ENCODE measurements at places on chromosomes 3 and 15. TPM values are rescaled to one million over a fixed set of nuclear protein-coding genes. Genes with fewer than 3 reads are reported as not detected.

DNA sequence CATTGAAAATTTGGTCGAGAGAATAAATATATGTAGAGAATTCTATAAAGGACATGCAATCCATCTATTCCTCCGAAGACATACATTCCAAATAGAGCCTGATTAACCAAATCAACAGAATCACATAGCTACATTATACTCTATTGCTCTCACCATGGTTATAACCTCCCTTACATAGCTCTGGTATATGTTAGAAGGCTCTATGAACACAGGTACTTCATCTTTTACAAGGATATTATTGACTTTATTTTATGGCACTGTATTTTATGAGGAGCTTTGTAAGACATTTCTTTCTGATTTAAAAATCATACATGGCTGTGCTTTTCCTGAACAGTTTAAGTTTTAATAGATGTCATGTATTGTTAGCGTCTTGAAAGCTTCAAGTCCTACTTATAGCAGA lies 4.8 kb downstream of the IGSF10 start:
- no peak for DNase-seq

- DNase-seq = no peak
Observed at GRCh38 chr3:54906763-54907162, 21.1 kb downstream of the LRTM1 start.

GRCh38 chr3:120102674-120103073 lies 8.4 kb upstream of the GSK3B start:
- no peak for DNase-seq

DNA sequence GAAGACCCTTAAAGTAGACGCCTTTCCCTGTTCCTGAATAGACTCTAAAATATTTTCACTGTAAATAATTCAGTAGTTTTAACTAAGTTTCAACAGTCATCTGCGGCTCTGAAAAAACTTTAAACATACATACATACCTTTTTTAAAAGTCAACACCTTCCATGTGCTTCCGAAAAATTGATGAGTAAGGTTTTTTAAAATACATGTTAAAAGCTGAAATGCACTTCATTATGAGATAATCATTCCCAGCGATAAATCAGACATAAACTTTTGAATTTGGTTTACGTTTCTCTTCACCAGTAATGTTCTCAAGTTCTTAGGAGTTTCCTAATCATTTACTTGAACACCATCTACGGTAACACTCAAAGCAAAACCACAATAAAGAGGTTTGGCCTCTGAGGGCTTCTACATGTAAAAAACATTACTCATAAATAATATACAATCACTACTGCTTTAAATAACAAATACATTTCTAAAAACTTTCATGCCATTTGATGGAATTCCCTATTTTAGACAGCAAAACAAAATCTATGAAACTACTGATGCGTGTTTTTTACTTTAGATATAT lies 403.5 kb downstream of the SHQ1 start:
- peak; percentile 74 for DNase-seq

DNA sequence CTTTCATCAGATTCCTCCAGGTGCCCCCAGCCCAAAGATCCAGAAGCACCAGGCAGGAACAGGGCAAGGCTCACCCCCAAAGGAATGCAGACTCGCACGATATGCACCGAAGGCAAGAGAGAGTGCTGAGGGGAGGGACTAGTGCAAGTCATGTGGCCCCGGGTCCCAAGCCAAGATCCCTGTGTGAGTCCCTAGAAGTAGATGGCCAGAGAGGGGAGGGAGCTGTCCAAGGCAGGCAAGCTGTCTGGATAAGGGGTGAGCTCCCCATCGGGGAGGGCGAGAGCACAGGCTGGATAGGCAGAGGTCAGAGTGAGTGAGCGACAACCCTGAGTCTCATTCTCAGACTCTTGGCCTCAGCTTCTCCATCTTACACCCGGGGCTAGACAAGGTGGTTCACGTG lies 171.5 kb upstream of the LINGO1 start:
- DNase-seq = no peak

DNA sequence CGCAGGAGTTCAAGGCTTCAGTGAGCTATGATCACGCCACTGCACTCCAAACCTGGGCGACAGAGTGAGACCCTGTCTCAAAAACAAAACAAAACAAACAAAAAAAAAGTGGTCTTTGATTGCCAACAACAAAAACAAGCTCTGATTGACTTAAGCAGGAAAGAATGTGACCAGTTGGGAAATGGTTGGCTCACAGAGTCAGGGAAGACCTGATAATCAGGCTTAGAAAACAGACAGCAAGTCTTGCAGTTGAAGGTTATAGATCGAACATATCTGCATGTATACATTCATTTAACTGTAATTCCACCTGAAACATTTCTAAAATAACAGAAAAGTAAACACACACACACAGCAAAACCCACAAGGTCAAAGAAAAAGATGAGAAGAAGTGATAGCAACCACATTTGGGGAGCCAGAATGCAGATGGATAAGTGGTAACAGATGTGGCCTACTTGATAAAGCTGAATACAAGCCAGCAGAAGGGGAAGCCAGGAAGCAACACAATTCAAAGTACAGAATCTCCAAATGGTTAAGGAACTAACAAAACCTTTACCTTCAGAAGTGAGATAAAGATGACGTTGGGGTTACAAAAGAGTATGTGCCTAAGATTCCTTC lies 699.9 kb upstream of the ZNF385D start:
- peak; percentile 7 for DNase-seq

GRCh38 chr3:101377796-101378195 lies 57.4 kb upstream of the IMPG2 start:
- peak; percentile 45 for DNase-seq

DNA sequence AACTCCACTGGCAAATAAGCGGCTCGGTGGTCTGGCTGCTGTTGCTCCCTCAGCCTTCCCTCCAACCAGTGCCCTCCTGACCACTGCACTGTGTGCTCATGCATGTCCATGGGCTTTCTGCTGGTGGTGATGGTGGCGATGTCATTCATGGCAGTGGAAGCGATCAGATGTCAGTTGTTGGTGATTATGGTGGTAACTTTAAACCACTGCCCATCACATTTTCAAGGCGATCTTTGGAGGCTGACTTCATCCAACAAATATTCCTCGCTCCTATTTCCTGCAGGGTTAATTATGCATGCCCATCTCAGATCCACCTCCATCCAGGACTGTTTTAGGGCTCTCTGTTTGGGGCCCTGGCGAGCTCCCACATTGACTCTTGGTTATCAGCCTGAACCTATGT lies 13.4 kb upstream of the HCN4 start:
- DNase-seq = no peak

- DNase-seq = no peak
Observed at GRCh38 chr15:60932051-60932915, 296.8 kb downstream of the RORA start.

- no peak for DNase-seq
Observed at GRCh38 chr15:25678500-25678855, 184.6 kb downstream of the ATP10A start.

GRCh38 chr3:178095522-178095921 lies 440.7 kb upstream of the KCNMB2 start:
- DNase-seq = no peak

DNA sequence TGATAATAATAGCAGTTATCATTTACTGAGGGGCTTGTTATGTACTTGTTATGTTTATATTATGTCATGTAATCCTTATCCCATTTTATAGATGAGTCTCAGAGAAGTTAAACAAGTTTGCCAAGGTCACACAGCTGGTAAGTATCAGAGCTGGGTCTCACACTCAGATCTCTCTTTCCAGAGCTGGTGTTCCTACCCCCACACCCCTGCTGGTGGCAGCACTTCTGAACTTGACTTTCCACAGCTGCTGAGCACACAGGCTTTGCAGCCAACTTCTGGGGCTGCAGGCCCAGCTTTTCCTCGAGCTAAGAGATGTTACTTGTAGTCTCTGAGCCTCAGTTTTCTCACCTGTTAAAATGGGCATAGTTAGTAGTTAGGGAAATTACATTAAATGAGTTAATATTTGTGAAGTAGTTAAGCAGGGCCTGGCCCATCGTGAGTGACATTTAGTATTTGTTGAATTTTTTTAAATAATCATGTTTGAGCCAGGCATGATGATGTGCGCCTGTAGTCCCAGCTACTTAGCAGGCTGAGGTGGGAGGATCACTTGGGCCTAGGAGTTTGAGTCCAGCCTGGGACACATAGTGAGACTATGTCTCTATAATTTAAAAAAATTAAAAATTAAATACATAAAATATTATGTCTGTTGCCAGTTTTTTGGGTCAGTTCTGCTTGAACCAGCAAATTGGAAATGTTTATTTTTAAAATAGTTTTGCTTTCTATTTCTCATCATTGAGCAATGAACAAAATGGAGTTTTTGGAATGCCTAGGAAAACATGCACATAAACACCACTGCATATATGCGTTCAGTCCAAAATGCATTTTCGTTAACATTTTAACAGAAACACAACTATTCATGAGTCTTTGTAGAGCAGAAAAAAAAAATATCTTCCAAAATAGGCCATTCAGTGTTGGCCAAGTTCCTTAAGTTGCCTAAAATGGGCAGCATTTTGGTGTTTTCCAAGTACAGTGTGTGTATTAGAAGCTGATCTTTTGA lies 87.3 kb downstream of the SMAD6 start:
- peak; percentile 92 for DNase-seq

DNA sequence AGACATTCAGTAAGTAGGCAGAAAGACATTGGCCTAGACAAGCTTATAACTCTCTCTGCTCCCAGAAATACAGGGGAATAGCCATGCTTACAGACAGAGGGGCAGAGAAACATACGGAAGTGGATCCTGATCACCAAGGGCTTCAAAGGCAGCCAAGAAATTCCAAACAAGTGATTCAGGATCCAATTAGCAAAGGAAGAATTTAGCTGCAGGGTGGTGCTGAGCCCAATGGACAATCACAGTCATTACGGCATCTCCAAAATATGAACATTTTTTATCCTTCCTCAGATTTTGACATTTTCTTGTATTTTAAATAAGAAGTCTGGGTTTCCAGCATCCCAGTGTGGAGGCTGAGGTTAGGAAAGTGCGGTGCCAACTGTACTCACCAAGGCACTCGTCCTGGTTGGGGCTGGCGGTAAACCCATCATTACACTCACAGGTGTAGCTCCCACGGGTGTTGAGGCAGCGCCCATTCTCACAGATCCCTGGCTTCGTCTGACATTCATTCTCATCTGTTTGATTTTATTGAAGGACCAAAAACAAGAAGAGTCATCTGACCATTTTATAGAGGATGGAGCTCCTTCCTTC lies 96.8 kb downstream of the DUT start:
- DNase-seq = no peak

- DNase-seq = no peak
Observed at GRCh38 chr15:63312286-63312685, 34.9 kb downstream of the APH1B start.

GRCh38 chr3:48042071-48042760 lies 26.0 kb upstream of the MAP4 start:
- DNase-seq = no peak

DNA sequence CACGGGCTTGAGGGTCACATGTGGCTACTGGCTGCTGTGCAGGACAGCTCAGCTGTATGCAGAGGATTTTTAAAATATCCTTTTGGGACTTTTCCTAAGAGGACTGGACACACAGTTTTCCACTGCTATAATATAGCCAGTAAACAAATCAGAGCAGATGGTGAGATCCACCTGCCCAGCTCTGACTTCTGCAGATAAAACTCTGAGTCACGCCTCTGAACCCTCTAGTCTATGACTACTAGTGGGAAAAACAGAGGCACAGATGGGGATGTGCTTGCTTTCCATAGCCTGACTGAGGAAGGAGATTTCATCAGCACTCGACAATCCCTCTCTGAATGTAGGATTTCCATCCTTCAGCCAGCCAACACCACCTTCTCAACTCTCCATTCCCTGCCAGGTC lies 45.1 kb downstream of the COLQ start:
- peak; percentile 16 for DNase-seq

GRCh38 chr15:55637086-55637485 lies 48.9 kb upstream of the PYGO1 start:
- DNase-seq = no peak

DNA sequence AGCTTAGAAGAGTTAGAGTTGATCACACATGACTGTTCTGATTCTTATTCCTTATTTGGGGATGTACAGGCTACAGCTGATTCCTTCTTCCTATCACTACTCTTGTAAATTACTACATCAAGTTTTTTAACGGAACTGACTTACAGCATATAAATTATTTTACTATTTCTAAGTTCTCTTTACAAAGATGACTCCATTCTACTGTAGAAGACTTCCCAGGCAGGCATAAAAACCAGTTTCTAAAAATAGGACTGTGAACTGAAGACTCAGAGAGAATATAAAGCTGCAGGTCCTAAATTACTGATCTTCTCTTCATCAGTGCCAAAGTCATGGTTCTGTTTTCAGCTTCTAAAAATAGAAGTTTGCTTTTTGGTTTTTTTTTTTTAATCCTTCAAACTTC lies 38.9 kb downstream of the ANO10 start:
- no peak for DNase-seq

DNA sequence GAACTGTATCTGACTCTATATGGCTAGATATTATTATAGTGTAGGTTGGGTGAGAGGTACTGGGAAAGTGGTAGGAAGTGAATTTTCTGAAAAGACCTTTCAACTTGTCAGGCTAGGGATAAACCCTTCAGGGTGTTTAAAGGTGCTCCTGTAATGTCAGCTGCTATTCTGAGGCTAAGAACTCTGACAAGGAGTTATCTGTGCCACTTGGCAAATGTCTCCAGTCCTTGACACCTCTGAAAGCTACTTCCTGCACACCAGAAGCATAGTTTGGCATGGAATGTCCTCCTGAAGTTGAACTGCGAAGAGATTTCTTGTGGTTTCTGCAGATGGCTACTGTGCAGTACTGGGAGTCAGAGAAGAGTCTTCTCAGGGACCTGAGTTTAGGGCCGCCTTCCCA lies 194.3 kb downstream of the CDIN1 start:
- no peak for DNase-seq

Gene EIF4G1
- total RNA-seq = 288 TPM

Gene TMED3
- total RNA-seq = 98.2 TPM

Gene NEK11
- 7.7 TPM for total RNA-seq

Gene DUOXA2
- not detected for total RNA-seq
